ENCODE measurements at places on chromosomes 4 and X.

- no peak for DNase-seq
- H3K4me1 ChIP-seq = no peaks in the 10 kb centered on the region
- H3K27ac ChIP-seq = no peak overlapping the region
- no peaks in the 10 kb centered on the region for H3K27me3 ChIP-seq
- no peaks in the 10 kb centered on the region for H3K36me3 ChIP-seq
- no peak overlapping the region for H3K4me3 ChIP-seq
Measured at GRCh38 chr4:148737061-148737770, 295.0 kb upstream of the NR3C2 start.

DNA sequence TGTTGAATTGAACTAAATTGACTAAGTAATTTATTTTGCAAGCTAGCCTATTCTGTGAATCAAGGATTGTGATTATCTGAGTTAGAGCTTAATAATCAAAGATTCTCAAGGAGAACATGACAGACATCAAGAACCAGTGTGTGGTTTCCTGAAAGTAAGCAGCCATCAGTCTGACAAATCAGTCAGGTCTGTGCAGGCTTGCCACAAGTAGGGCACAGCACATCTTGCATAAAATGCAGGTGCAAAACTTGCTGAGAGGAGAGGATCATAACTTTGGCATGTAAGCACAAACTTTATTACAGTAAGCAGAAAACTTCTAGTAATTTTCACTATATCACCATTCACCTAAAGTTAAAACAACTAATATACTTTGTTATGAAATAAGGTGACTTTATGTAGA, 22.5 kb downstream of the FAM241A start:
- no peak overlapping the region for H3K27ac ChIP-seq
- peaks cover 2% of the 10 kb centered on the region for H3K4me1 ChIP-seq
- H3K4me3 ChIP-seq = no peak overlapping the region
- no peaks in the 10 kb centered on the region for H3K27me3 ChIP-seq
- no peaks in the 10 kb centered on the region for H3K36me3 ChIP-seq

- no peak for DNase-seq
- no peak overlapping the region for H3K4me3 ChIP-seq
- no peaks in the 10 kb centered on the region for H3K27me3 ChIP-seq
- no peak overlapping the region for H3K27ac ChIP-seq
- H3K36me3 ChIP-seq = no peaks in the 10 kb centered on the region
Measured at GRCh38 chr4:85489273-85489981, 14.5 kb downstream of the ARHGAP24 start.

DNA sequence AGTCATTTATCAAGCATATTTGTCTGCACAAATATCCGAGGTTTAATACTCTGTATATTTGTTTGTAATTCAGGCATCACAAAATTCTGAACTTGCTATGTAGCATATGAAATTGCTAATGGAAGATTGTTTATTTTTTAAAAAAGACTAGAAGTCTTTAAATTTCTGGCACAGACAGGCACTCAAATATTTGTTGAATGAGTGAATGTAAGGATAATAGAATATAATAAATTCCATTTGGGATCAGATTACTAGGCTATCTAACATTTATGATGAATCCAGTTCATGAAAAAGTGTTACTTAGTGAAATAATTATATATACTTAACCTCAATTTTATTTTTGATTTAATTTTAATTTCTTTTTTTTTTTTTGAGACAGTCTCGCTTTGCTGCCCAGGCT, 30.4 kb upstream of the TEC start:
- no peaks in the 10 kb centered on the region for H3K4me1 ChIP-seq
- no peak for DNase-seq

DNA sequence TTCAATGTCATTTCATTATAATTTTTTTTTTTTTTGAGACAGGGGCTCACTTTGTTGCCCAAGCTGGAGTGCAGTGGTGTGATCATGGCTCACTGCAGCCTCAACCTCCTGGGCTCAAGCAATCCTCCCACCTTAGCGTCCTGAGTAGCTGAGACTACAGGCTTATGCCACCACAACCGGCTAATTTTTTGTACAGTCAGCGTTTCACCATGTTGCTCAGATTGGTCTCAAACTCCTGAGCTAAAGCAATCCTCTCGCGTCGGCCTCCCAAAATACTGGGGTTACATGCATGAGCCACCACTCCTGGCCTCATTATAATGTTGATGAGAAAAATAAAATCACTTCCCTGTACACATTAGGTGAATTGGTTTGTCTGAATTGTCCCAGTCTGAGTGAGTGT, 16.9 kb downstream of the TAF7L start:
- no peak overlapping the region for H3K4me3 ChIP-seq
- H3K36me3 ChIP-seq = no peaks in the 10 kb centered on the region
- DNase-seq = no peak
- no peaks in the 10 kb centered on the region for H3K27me3 ChIP-seq

DNA sequence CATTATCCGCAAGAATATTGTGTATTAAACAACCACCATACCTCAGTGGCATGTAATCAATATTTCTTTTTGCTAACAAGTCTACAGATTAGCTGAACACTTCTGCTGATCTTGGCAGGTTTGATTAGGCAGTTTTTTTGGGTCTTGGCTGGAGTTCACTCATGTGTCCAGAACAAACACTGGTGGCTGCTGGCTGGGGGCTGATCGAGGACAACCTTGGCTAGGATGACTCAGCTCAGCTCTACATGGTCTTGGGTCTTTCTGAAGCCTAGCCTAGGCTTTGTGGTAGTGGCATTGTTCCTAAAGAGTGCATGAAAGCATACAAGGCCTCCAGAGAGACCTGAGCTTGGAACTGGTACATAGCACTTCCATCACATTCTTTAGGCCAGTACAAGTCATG, 41.1 kb downstream of the PPEF1 start:
- H3K4me1 ChIP-seq = no peaks in the 10 kb centered on the region
- no peak for DNase-seq
- H3K36me3 ChIP-seq = no peaks in the 10 kb centered on the region
- no peak overlapping the region for H3K27ac ChIP-seq
- no peaks in the 10 kb centered on the region for H3K27me3 ChIP-seq

DNA sequence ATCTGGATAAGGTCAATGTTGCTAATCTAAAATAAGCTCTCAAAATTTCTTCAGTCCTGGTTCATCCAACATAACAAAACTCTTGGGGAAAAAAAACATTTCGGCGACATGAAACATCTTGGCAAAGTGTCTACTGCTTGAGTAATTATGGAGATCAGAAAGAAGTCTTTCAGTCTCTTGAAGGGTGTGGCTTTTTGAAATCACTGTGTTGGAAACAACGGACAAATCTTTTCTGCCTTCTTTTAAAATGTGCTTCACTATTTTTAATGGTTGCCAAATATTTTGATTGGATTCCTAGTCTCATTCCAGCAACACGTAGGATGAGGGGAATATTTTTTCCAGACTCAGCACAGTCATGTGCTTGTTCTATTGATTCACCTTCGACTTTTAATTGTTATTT, 138.6 kb downstream of the KLHL8 start:
- no peak for DNase-seq
- H3K27ac ChIP-seq = peak overlapping the region; percentile 25
- H3K4me3 ChIP-seq = no peak overlapping the region
- no peaks in the 10 kb centered on the region for H3K27me3 ChIP-seq

DNA sequence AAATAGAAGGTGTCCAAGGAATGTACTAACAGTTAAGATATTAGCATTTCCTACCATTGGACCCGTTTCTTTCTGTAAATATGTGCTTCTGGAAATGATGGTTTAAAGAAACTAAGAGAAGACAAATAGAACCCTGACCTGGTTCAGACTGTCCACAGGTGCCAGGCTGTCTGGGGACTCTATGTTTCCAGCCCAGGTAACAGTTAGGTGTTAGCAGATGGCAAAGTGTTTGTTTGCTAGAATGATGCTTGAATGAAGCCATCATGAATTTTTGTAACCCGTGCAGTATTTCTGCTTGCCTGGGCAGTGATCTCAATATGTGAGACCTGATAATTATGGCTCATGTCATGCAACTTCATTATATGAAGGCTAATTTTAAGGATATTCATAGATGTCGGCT, 87.5 kb downstream of the LRRC66 start:
- no peaks in the 10 kb centered on the region for H3K27me3 ChIP-seq
- H3K36me3 ChIP-seq = no peaks in the 10 kb centered on the region
- no peak overlapping the region for H3K27ac ChIP-seq
- no peaks in the 10 kb centered on the region for H3K4me1 ChIP-seq
- no peak overlapping the region for H3K4me3 ChIP-seq

GRCh38 chr4:14079601-14080000, 452.1 kb upstream of the BOD1L1 start:
- DNase-seq = no peak
- H3K27me3 ChIP-seq = no peaks in the 10 kb centered on the region
- H3K4me1 ChIP-seq = no peaks in the 10 kb centered on the region

GRCh38 chrX:23901060-23901459, 6.7 kb downstream of the APOO start:
- H3K4me1 ChIP-seq = peaks cover 34% of the 10 kb centered on the region
- H3K27me3 ChIP-seq = no peaks in the 10 kb centered on the region
- no peaks in the 10 kb centered on the region for H3K36me3 ChIP-seq

- peaks cover 8% of the 10 kb centered on the region for H3K4me1 ChIP-seq
- peak overlapping the region; percentile 76 for H3K4me3 ChIP-seq
- no peaks in the 10 kb centered on the region for H3K27me3 ChIP-seq
- DNase-seq = no peak
- no peaks in the 10 kb centered on the region for H3K36me3 ChIP-seq
Measured at GRCh38 chrX:110318664-110318968, 731 bp upstream of the AMMECR1 start.

- no peaks in the 10 kb centered on the region for H3K36me3 ChIP-seq
- DNase-seq = no peak
Measured at GRCh38 chr4:156547439-156547838, 424.2 kb downstream of the PDGFC start.

Measured in suprapubic skin (tissue), 4 donors.